ENCODE measurements at places on chromosomes 6 and 20. TPM values are rescaled to one million over a fixed set of nuclear protein-coding genes. Genes with fewer than 3 reads are reported as not detected.

DNA sequence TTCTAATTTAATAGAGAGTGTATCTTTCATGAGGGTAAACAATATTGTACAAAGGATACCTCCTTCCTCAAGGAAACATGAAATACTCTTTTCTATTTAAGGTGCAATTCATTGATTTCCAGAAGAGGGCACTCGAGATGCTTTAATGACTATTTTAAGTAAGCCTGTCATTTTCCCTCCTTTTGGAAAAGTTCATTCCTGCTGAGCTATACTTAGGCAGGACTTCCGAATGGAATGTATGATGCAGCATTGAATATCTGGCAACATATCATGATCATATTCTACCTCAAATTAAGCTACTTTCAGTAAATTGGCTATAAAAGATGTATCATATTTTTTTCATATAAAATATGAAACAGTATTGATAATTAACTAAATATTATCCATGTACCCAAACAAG, 5.0 kb downstream of the DST start:
- peak; percentile 80 for DNase-seq

DNA sequence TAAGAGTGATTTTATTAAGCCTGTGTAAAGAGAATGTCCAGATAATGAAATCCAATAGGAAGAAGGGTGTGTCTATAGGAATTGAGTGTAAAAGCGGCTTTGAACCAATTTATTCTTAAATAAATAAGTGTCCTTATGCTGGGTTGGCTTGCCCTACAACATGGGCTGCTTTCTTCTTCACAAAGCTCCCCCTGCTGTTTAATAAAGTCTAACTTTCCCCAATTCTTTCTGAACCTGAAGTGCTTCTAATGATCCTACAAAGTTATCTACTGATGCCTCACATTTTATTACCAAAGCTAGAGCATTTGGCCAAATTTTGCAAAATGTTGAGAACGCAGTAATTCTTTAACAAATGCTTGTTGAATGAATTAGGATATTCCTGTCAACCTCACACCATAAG, 36.3 kb upstream of the SIRT5 start:
- peak; percentile 61 for DNase-seq

DNA sequence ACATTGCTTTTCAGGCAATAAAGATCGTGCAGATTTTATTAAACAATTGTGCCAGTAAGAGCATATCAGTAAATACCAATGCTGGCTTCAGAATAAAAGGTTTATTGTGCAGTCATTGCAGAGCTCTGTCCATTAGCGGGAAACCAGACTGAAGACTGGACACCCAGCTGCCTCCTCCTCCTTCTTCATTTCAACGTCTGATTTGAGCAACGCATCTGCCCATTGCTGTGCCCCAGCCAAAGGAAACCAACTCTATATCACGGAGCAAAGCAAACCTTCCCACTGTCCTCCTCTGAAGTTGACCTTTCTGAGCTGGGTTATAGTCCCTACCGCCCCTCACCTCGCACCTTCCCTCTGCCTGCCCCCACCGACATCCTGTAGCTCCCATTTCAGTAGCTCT, 80.8 kb downstream of the SLC22A23 start:
- no peak for DNase-seq

DNA sequence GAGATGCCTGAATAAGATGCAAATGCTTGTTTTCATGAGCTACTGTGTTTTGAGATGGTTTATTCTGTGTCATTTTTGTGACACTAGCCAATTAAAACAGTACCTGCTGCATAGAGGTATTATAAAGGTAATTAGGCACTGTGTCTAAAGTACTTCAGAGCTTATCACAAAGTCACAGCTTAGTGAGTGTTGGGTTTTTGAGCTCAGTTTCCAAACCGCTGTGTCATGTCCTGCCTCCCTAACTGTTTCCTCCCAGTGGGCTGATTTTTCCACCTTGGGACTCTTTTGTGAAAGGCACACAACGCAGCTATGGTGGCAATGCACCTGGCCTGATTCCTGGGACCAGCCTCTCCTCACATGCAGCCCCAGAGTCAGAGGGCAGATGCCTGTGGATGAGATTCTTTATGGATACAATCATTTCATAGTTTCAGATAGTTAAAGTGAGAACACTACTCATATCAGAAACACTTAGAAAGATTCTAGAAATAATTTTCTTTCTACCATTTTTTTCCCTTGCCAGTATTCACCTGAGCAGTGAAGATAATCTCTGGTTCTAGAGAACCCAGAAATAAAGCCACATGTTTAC, 41.3 kb upstream of the TAGAP start:
- DNase-seq: no peak

- DNase-seq: no peak
Measured at GRCh38 chr6:7201732-7202541, 94.2 kb downstream of the RREB1 start.

- DNase-seq: no peak
Measured at GRCh38 chr6:161264181-161264580, 9.7 kb downstream of the AGPAT4 start.

GRCh38 chr6:4402477-4402976, 267.2 kb upstream of the ECI2 start:
- peak; percentile 89 for DNase-seq

GRCh38 chr20:19995220-19995863, 21.8 kb upstream of the NAA20 start:
- peak; percentile 64 for DNase-seq

GRCh38 chr6:39850736-39851297, 58.6 kb downstream of the DAAM2 start:
- DNase-seq: peak; percentile 7

DNA sequence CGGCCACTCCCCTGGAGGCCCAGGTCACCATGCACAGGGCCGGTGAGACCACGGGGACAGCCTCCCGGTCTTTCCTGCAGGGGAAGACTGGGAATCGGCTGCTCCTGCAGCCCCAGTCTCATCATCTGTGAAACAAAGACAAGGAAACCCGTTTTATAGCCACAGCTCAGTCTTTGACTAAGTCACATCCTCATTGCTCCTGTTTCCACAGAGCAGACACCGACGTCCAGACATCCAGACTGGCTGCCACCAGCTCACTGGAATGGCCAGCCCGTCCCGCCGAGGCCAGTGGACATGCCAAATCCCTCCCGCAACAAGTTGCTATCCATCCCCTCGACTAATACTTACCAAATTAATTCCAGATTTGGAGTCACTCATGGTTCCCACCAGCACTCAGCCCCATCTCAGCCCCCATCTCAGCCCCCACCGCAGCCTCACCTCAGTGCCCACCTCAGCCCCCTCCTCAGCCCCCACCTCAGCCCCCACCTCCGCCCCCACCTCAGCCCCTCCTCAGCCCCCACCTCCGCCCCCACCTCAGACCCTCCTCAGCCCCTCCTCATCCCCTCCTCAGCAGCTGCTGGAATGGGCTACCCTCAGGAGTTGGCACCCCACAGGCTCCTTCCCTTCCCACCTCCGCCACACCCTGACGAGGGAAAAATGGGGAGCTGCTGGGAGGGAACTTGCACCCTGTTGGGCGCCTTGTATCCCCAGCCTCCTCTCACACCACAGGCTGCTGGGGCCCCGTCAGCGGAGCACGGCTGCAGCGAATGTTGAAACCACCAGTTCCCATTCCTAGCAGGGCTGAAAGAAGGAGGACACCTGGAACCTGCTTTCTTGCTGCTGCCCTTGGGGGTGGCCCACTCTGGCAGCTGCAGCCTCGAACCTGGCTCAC, 48.7 kb downstream of the YTHDF1 start:
- DNase-seq: no peak

Gene WFDC12
- polyA plus RNA-seq: not detected

Gene LBP
- not detected for polyA plus RNA-seq
